Ovary (tissue), 10 donors: ENCODE measurements at places on chromosomes 5 and 9. TPM values are rescaled to one million over a fixed set of nuclear protein-coding genes. Genes with fewer than 3 reads are reported as not detected.

The FBXO10 gene
- 4.7 TPM for total RNA-seq

The SPINK7 gene
- not detected for total RNA-seq

The GARNL3 gene
- total RNA-seq: 15.6 TPM

The NRARP gene
- 3.7 TPM for total RNA-seq

The HRCT1 gene
- total RNA-seq: 3.1 TPM

The DNAI1 gene
- 4.1 TPM for total RNA-seq

The BSPRY gene
- not detected for total RNA-seq

The DEPDC1B gene
- not detected for total RNA-seq

The HTR4 gene
- 0.32 TPM for total RNA-seq

DNA sequence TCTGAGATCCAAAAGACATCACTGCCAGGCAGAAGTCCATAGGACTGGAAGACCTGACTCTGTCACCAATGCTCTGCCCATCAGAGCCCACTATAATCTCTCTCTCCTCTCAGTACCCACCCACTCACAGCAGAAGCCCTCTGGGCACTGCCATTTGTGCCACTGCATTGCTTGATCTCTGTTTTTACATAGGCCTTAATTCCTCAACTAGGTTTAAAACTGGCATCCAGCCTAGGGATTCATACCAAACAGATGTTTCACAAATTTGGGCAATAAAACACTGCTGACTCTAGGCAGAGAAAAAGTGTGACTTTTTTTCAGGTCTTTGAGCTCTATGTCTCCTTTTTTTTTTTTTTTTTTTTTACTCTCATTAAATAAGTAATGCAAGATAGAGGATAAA, 91.1 kb upstream of the RANBP3L start:
- DNase-seq: no peak
- no peak overlapping the region for H3K27ac ChIP-seq
- H3K4me3 ChIP-seq: no peak overlapping the region

DNA sequence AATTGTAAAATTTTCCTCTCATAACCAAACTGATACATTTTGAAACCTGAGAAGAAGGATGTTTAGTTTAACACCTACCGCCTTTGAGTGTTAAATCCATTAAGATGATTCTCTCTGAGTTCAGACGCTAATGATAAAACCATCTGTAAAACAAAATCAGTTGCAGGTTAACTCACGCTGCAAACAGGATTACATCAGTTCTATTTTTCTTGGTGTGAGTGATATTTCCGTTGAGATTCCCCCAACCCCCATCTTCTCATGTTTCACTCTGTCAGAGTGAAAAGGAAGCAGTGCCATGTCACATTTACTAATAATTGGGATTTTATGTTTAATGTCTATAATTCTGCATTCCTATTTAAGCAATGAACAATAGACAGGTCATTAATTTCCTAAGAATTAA, 146.5 kb downstream of the FANCC start:
- H3K36me3 ChIP-seq: no peaks in the 10 kb centered on the region
- H3K4me1 ChIP-seq: peaks cover 4% of the 10 kb centered on the region
- DNase-seq: no peak
- no peaks in the 10 kb centered on the region for H3K27me3 ChIP-seq
- H3K27ac ChIP-seq: no peak overlapping the region
- no peak overlapping the region for H3K4me3 ChIP-seq

DNA sequence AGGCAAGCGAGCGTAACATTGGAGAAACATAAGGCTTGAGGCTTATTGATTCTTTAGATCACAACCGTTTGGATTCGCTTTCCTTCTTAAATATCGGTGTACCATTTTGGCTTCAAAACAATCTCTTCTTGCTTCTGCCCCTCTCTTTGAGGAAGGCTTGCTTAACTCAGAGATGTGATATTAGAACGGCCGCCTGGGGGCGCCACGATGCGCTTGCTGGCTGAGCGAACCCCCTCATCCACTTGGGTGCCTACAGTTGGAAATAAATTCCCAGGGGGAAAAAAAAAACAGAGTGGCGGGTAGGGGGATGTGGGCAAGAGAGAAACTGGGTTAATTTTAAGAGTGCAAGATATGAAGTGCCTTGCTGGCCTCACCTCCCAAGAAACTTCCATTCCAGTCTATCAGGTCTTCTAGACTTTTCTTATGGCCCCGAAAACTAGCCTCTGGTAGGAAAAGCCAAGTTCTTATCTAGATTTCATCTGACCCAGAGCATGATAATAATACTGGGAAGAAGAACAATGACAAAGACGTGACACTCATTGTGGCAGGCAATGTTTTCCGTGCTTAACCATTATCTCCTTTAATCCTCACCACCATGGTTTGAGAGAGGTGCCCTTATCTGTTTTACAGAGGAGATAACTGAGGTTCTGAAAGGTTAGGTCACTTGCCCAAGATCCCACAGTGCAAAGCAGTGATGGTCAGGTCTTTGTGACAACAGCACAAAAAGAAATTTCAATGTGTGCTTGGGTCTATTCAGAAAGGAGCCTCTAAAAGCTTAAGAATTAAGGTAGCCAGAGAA, 115.8 kb downstream of the DPYSL3 start:
- no peaks in the 10 kb centered on the region for H3K27me3 ChIP-seq
- DNase-seq: no peak
- H3K4me1 ChIP-seq: peaks cover 3% of the 10 kb centered on the region
- H3K36me3 ChIP-seq: no peaks in the 10 kb centered on the region
- no peak overlapping the region for H3K27ac ChIP-seq

GRCh38 chr9:108664309-108665255, 191.2 kb downstream of the ACTL7B start:
- no peak overlapping the region for H3K27ac ChIP-seq
- no peak for DNase-seq
- H3K27me3 ChIP-seq: no peaks in the 10 kb centered on the region
- no peaks in the 10 kb centered on the region for H3K4me1 ChIP-seq

GRCh38 chr5:116506488-116506887, 68.1 kb downstream of the SEMA6A start:
- no peak overlapping the region for H3K27ac ChIP-seq
- no peaks in the 10 kb centered on the region for H3K36me3 ChIP-seq
- DNase-seq: no peak
- H3K4me3 ChIP-seq: no peak overlapping the region

- no peaks in the 10 kb centered on the region for H3K4me1 ChIP-seq
- H3K4me3 ChIP-seq: no peak overlapping the region
- H3K27ac ChIP-seq: no peak overlapping the region
- no peaks in the 10 kb centered on the region for H3K36me3 ChIP-seq
- DNase-seq: no peak
These were observed 419.8 kb downstream of the PLK2 start for GRCh38 chr5:58040044-58040443.

GRCh38 chr9:131477816-131478419, 24.8 kb upstream of the POMT1 start:
- no peaks in the 10 kb centered on the region for H3K4me1 ChIP-seq
- H3K27ac ChIP-seq: no peak overlapping the region
- no peak overlapping the region for H3K4me3 ChIP-seq
- H3K27me3 ChIP-seq: no peaks in the 10 kb centered on the region
- no peaks in the 10 kb centered on the region for H3K36me3 ChIP-seq
- DNase-seq: no peak

GRCh38 chr5:66113160-66113559, 30.9 kb upstream of the SREK1 start:
- H3K27me3 ChIP-seq: no peaks in the 10 kb centered on the region
- DNase-seq: no peak
- no peaks in the 10 kb centered on the region for H3K36me3 ChIP-seq

DNA sequence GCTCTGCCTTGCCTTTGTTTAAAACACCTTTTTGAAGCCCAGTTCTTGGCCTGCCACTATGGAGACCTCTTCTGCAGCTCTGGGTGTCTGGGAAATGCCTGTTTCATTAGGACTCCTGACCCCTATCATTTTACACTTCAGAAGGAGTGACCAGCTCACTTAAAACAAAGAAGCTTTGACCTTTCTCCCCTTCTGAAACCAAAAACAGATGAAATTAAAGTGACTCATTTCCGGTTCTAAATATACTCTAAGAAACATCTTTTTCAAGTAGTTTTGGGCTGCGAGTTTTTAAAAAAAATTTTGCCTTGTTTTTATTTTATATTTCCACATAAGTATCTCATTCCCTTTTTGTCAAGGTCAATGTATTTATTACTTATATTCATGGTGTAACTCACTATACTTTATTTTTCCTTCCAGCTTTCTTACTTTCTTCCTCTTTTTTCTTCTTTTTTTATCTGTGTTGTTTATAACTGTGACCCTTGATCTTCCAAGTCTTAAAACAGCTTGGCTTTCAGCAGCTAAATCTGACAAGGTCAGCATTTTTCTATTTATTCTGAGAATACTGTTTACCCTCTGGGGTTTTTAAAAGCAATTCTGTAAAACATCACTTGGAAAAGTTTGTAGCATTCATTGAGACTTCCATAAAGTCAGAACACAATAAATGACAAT, 672.9 kb downstream of the NR2F1-AS1 start:
- H3K4me1 ChIP-seq: peaks cover 12% of the 10 kb centered on the region
- DNase-seq: no peak
- H3K36me3 ChIP-seq: no peaks in the 10 kb centered on the region
- no peak overlapping the region for H3K27ac ChIP-seq

- no peak overlapping the region for H3K27ac ChIP-seq
- H3K36me3 ChIP-seq: no peaks in the 10 kb centered on the region
- DNase-seq: no peak
- no peaks in the 10 kb centered on the region for H3K27me3 ChIP-seq
These were observed 94.1 kb downstream of the RASEF start for GRCh38 chr9:82968816-82969215.

GRCh38 chr9:120351106-120351505, 228.9 kb downstream of the CDK5RAP2 start:
- DNase-seq: no peak
- no peaks in the 10 kb centered on the region for H3K36me3 ChIP-seq
- peaks cover 1% of the 10 kb centered on the region for H3K4me1 ChIP-seq
- H3K27ac ChIP-seq: no peak overlapping the region

GRCh38 chr5:54458221-54458620, 2.7 kb downstream of the HSPB3 start:
- H3K4me1 ChIP-seq: peaks cover 17% of the 10 kb centered on the region
- H3K4me3 ChIP-seq: no peak overlapping the region

DNA sequence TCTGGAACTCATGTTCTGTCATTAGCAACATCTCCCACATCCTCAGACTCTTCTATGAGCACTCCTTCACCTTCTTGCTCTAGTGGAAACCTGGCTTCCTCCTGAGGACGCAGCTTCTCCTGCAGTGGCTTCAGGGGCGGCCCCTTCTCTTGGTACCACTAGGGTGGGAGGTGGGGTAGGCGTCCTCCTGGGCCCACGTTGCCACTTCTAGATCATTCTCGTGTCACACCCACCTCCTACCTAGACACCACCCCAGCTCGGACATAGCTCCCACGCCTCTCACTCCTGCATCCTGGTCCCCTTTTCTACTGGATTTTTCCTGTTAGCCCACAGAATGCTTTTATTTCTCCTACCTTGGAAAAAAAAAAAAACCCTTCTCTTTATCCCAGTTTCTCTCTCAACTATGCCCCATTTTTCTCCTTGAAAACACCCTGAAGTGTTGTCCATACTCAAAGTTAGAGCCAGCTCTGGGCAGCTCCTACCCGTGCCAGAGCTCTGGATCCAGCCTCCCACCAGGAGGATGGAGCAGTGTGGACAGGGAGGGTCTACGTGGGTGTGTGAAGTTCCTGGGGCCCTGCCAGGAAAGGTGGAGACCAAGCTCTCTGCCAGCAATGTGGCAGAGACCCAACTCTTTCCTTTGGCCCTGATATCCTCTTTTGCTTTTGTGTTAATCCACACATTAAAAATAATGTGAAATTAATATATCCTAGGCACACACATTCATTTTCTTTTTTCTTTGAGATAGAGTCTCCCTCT, 179.2 kb downstream of the HSPA4 start:
- H3K27ac ChIP-seq: no peak overlapping the region
- DNase-seq: no peak
- H3K27me3 ChIP-seq: no peaks in the 10 kb centered on the region
- no peaks in the 10 kb centered on the region for H3K36me3 ChIP-seq

GRCh38 chr9:130054325-130054786, 650 bp downstream of the GPR107 start:
- H3K4me1 ChIP-seq: peaks cover 3% of the 10 kb centered on the region
- H3K4me3 ChIP-seq: peak overlapping the region; percentile 98
- no peaks in the 10 kb centered on the region for H3K36me3 ChIP-seq
- peak overlapping the region; percentile 43 for H3K27ac ChIP-seq
- DNase-seq: no peak
